ENCODE measurements at places on chromosomes 11 and 22. TPM values are rescaled to one million over a fixed set of nuclear protein-coding genes. Genes with fewer than 3 reads are reported as not detected.

The GAB4 gene
- not detected for total RNA-seq

The PLAAT5 gene
- not detected for total RNA-seq

The CDCA5 gene
- total RNA-seq = 47.9 TPM

The APOC3 gene
- not detected for total RNA-seq

The OR6X1 gene
- total RNA-seq = not detected

The PRAME gene
- total RNA-seq = not detected

The RAG2 gene
- not detected for total RNA-seq

The C11orf21 gene
- not detected for total RNA-seq

The PLAAT3 gene
- 25.1 TPM for total RNA-seq

The SLC2A11 gene
- total RNA-seq = 16.4 TPM

The GP1BB gene
- 0.27 TPM for total RNA-seq

The MYO18B gene
- not detected for total RNA-seq

The APOBEC3B gene
- total RNA-seq = 22.6 TPM

The DDIAS gene
- 18.8 TPM for total RNA-seq

The ANGPTL5 gene
- total RNA-seq = not detected

The RASSF10 gene
- not detected for total RNA-seq

The OSBP2 gene
- total RNA-seq = 1.3 TPM

The PKP3 gene
- 10.6 TPM for total RNA-seq

The TTC36 gene
- total RNA-seq = 0.32 TPM

The C11orf91 gene
- not detected for total RNA-seq

The CLDN5 gene
- total RNA-seq = not detected

The APOL3 gene
- 12.4 TPM for total RNA-seq

The NCF4 gene
- total RNA-seq = not detected

The IFITM10 gene
- 2.7 TPM for total RNA-seq

The HTR3A gene
- total RNA-seq = not detected

The VSIG10L2 gene
- total RNA-seq = not detected

All from M059J (cell line).